NCI-H2081 (cell line): ENCODE measurements at places on chromosomes 6 and 20.

GRCh38 chr20:60055740-60056139 lies 97.5 kb downstream of the CDH26 start:
- DNase-seq: no peak

- DNase-seq: no peak
These were observed 126.3 kb downstream of the HIVEP1 start for GRCh38 chr6:12138381-12138780.

DNA sequence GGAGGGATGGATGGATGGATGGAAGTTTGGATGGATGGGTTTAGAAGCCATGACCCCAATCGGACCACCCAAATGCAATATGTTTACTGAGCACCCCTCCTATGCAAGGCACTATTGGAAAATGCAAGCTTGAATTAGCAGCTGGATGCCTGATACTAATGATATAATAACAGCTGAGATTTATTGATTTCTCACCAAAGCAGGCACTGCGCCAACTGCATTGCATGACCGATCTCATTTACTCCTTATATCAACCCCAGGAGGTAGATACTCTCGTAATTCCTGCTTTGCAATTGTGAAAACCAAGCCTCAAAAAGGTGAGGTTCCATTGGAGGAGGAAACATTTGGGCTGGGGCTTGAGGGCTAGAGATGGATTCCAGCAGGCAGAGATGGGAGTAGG lies 89.7 kb downstream of the KCNB1 start:
- DNase-seq: no peak

DNA sequence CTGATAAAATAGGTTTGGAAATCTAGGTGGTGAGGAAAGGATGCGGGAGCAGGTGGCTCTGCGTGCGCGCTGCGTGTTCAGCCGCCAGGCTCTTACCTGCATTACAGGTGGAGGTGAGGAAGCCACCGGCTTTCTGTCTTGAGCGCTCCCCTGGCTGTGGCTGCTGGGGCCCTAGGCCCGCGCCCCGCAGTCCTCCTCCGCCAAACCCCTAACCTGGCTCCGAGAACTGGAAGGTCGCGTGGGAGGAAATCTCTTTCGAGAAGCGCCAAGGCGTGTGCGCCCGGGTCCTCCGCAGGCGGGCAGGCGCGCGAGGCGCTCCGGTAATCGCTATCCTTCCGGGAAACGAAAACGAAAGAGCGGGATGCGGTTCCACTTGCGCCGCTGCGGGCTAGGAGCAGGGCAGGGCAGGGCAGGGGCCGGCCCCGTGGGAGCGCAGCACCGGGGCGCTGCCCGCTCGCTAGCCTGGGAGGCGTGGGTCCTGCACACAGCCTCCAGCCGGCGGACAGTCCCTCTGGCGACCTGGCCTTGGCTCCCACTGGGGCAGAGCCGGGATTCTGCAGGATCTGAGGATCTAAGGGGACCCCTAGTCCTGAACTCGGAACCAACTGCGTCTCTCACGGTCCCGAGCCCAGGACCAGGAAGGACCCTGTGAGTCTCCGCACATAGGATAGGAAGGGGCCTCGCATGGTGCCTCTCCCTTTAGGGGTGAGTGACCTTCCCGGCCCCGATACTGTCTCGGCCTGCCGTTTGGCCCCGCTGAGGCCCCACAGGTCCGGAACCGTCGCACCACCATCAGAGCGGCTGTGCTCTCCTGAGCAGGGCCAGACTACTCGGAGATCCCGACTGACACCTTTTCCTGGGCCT lies at the start of gene ETV7:
Gene ETV7, minus strand, starts transcription at position 230 of the 864 bp plus-strand sequence. Its CDS starts 128 bp downstream, at position 102.
- peak; percentile 14 for DNase-seq
